Left colon (tissue), 2 donors: ENCODE measurements at places on chromosomes 7 and 10. TPM values are rescaled to one million over a fixed set of nuclear protein-coding genes. Genes with fewer than 3 reads are reported as not detected.
A peak's percentile ranks its signal among the peaks of the same experiment; 100 is the strongest.

The TAS2R5 gene
- total RNA-seq, result 1.0 TPM

DNA sequence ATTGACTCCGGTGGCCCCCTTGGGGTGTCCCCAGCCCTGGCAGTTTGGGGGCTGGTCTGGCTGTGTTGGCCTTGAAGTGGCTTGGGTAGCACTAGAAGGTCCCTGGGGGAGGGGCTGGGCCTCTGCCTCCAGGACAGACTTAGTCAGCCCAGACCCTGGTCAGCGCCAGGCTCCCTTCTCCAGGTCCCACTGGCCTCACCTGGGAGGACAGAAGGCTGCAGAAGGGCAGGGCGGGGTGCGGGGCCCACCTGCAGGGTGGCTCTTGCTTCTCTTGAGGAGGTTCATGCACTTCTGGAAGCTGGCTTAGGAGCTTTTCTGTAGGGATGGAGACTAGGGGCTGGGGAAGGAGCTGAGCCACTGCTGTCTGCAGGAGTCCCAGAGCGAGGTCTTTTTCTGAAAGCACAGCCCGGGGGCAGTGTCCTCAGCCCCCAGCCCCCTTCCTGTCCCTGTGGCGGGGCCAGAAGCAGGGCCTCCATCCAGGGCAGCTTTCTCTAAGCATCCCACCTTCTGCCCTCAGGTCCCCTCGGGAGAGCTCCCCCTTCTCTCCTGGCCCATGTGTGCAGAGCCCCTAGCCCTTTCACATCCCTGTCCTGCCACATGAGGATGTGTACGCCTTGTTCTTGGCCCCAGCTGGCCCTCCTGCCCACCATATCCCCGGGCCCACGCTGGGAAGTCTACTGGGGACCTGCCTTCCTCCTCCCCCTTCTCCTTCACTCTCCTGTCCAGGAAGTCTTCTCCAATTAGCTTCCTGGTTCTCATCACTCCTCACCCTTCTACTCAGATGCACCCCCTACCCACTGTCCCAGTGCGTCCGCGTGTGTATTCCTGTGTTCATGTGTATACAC, 11.0 kb downstream of the TBATA start:
- DNase-seq, result no peak

DNA sequence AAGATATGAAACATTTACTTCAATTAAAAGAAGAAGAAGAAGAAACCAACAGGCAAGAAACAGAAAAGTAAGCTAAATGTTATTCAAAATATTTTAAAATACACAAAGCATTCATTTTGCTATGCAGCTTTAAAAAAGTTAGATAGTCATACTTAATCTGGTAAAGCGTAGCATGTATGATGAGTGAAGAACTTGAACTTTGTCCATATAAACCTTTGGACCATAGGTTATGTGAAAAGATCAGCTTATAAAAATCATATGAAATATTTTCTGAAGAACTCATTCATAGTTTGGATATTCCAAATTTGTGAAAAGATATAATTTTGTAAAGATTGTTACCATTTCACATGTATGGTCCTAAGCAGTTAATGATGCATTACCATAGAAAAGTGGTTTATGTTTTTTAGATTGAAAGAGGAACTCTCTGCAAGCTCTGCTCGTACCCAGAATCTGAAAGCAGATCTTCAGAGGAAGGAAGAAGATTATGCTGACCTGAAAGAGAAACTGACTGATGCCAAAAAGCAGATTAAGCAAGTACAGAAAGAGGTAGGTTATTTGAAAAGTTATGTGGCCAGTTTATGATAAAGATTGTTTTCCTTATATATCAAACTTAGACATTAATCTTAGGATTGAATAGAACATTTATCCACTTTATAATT, 37.3 kb downstream of the KIF20B start:
- no peak for DNase-seq

DNA sequence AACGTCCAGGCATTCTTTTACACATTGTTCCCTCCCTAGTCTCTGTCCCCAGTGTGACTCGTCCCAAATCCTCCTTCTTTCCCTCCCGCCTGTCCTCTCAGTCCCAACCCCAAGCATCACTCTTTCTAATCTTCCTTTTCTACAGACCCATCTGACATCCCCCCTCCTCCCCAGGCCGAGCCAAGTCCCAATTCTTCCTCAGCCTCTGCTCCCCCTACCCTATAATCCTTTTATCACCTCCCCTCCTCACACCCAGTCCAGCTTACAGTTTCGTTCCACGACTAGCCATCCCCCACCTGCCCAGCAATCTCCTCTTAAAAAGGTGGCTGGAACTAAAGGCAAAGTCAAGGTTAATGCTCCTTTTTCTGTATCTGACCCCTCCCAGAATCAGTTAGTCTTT, 95.1 kb downstream of the MACC1 start:
- DNase-seq, result no peak

GRCh38 chr7:90455163-90456030, 14.0 kb upstream of the PTTG1IP2 start:
- no peak for DNase-seq

DNA sequence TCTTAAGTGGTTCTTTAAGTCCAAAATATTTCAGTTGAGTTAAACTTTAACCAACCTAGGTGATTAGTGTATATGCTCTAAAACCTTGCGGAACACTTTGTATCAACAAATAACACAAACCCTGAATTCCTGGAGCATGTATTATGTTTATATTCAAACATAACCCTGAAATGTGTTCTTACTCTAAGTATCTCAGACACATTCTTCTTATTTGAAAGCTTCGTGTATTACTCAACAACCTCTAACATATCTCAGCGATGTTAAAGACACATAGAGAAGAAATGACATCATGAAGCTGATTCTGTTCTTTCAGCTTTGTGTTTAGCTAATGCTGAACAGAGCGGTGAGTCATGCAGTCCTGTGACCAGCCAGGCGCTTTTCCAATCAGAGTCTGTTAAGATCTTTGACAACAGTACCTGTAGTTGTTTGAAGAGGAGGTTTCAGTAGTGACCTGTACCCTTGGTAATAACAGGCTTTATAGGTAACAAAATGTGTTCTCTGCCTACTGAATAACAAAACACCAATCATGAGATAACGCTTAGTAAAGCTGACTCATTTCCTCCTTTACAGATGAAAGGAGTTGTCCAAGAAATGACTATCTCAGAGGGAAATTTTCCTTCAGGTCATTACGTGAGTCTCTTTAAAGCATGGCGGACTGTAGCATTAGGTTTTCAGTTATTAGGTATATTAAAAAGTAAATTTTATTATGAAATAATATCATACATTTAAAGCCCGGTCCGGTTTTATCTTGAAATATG, 67.3 kb upstream of the KLF6 start:
- peak; percentile 93 for DNase-seq

DNA sequence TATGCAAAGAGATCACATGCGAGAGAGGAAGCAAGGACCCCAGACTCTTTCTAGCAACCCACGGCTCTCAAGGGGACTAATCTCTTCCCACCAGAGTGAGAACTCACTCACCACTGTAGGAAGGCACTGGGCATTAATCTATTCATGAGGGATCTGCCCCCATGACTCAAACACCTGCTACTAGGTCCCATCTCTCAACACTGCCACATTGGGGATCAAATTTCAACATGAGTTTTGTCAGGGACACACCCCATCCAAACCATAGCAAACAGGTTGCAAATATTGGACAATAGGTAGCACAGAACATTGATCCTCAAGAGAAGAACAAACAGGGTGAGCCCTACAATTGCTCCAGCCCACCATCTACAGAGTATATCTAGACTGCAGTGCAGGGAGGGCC, 740.6 kb downstream of the LRMDA start:
- DNase-seq, result no peak

The UPK3BL2 gene
- 20.7 TPM for total RNA-seq

The ACSL5 gene
- total RNA-seq, result 301 TPM

DNA sequence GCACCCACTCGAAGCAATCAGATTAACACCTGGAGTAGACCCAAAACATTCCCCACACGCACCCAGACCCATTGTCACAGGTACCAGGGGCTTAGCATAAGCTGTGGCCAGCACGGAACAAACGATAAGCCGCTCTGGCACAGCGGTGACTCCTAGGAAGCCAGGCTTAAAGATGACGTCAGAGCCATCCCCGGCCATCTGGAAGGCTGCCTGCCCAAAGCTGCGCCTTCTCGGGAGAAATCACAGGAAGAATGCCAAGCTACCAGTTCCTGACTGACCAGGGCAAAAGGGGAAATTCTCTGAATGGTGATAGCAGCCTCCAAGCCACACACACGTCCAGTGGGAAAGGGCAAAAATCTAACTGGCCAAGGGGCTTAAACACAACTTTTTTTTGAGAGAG, 13.0 kb upstream of the WIPI2 start:
- peak; percentile 33 for DNase-seq

DNA sequence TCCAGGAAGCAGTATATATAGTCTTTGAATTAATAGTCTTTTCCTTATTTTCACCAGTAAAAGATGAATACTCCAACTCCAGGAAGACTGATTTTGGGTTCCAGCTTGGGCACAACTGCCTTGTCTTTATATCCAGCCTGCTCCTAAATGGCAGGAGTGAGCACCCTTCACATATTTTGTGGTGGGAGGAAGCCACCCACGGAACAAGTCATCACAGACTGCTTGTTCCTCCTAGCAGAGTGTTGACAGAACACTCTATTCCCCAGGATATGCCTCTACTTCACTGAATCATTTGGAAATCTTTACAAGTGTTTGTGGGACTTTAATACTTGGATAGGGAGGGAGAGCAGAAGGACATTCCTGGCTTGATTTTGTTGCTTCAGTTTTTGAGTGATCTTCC, 31.7 kb downstream of the ITPRID1 start:
- DNase-seq, result no peak

DNA sequence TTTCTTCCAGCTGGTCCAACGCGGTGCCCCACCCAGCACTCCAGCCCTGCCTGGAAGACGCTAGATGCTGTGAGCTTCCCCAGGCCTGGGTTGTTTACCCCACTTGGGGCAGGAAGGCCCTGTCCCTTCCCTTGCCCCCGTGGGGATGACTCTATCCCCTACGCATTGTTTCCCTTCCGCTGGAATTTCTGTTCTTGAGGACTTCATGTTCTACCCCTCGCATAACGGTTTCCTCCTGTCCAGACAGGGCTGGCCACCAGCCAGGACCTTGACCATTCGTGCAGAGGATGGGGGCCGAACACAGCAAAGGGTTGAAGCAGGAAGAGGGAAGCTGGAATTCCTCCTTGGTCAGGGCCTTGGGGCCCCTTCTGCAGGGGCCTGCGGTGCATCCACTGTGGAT, 14.7 kb upstream of the SERPINE1 start:
- DNase-seq, result no peak

The GIMAP4 gene
- total RNA-seq, result 8.4 TPM

The CDK1 gene
- 12.9 TPM for total RNA-seq

DNA sequence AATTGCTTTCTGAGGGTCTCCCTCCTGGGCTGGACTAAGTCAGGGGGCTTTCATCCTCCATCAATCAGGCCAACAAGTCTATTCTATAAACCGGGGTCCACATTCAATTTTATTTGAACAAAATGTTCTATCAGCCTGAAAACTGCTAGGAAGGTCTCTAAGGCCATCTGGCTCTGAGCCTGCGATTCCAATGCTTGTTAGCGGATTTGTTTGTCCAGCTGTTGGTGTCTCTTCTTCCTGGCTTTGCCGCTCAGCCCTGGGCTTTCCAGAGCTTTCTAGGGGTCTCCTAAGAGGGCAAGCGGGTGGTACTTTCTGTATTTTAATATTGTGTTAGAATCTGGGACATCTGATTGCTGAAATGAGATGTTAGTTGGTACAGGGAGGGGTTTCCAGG, 136.7 kb downstream of the VIPR2 start:
- DNase-seq, result no peak

DNA sequence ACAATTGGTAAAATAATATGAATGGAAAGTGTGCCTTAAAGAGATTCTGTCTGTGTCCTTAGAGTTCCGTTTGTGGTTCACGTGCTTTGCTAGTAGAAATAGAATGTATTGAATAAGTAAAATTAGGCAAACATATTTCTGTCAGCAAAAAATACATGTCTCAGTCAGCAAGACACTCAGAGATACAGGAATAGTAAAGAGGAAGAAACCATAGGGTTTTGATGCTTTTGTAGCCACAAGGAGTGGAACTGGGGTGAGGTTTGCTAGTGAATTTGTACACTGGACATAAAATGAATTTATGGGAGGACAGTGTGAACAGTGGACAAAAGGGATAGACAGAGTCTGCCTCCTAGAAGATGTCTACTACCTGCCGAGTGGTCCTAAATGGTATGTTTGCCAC, 289.2 kb upstream of the NRP1 start:
- no peak for DNase-seq

DNA sequence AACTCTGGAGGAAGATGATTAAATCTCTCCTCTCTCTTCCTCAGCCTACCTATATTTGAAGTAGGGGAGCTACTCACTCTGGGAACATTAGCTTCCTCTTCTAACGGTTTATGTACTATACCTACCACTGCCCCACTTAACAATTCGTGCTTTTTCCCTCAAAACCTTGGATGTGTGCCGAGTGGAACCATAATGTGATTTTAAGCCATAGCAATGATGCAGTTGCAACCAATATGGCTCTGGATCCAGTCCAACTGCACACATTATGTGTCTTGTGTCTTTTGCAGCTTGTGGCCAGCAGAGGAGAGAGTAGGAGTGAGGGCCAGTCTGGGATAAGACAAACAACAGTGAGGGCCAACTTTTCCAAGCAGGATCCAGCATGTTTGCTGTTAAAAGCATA, 170.7 kb downstream of the GATA3 start:
- DNase-seq, result no peak

DNA sequence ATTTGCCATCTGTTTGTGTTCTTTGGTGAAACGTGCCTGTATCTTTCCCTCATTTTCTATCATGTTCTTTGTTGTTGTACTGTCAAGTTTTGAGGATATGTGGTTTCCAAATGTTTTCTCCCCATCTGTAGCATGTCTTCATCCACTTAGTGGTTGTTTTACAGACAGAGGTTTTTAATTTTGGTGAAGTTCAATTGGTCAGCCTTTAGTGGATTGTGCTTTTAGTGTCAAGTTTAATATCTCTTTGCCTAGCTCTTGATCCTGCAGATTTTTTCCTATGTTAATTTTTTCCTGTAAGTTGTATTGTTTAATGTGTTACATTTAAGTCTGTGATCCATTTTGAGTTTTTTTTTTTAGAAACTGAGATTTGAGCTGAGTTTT, 95.9 kb downstream of the ANKRD61 start:
- no peak for DNase-seq

DNA sequence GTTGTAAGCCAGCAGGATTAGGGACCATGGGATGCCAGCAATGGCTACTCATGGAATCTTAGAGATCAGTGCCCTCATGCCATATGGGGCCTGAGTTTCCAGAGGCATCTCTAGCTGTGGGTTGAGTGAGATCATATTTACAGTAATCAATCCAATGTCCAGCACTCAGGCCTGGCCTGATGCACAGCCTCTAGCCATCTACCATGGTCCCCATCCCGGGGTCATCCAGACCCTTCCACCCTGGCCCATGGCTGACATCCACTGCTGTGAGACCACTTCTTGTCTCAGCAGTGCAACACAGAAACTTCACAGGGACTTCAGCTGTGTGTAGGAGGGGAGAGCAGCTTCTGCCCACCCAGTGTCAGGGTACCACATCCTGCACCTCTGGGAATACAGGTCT, 6.5 kb upstream of the ADCY1 start:
- DNase-seq, result no peak

DNA sequence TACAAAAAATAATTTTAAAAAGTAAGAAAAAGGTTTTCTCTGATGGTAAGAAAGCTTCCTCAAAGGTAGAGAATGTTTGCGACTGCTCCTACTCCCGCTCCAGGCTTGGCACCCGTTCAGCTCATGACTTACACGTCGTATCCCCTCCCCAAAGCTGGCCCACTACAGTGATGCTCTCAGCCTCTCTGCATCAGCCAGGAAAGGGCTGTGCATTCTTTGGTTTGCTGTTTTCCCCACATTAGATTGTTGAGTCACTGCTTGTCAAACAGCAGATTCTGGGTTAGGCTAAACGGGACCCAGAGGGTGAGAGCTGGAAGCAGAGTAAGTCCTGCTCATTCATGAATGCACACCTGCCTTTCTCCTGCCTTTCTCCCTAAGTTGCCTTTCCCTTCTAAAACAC, 54.7 kb upstream of the NMT2 start:
- no peak for DNase-seq
